ENCODE measurements at places on chromosomes 1 and 21. TPM values are rescaled to one million over a fixed set of nuclear protein-coding genes. Genes with fewer than 3 reads are reported as not detected.

GRCh38 chr1:47186267-47187185 lies 3.3 kb downstream of the PDZK1IP1 start:
- H3K27ac ChIP-seq = no peak overlapping the region
- DNase-seq = peak; percentile 9

DNA sequence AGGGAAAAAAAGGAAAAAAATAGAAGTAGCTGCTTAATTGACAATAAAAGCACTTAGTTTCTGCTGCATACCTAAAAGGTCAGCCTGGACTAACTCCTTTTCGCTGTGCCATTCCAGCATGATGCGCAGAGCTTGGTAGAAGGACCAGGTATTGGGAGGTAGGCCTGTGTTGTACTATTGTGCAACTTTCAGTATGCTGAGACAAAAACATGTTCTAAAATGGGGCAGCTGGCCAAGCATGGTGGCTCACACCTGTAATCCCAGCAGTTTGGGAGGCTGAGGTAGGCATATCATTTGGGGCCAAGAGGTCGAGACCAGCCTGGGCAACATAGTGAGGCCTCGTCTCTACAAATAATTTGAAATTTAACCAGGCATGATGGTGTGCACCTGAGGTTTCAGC lies 15.0 kb upstream of the SCCPDH start:
- no peak overlapping the region for H3K27ac ChIP-seq
- no peaks in the 10 kb centered on the region for H3K27me3 ChIP-seq
- no peak for DNase-seq
- H3K4me3 ChIP-seq = no peak overlapping the region
- no peaks in the 10 kb centered on the region for H3K36me3 ChIP-seq

- no peak overlapping the region for H3K4me3 ChIP-seq
- no peaks in the 10 kb centered on the region for H3K27me3 ChIP-seq
- no peak for DNase-seq
- no peak overlapping the region for H3K27ac ChIP-seq
Measured at GRCh38 chr1:116489231-116489697, 81.6 kb downstream of the CD58 start.

- H3K27me3 ChIP-seq = no peaks in the 10 kb centered on the region
- no peak overlapping the region for H3K4me3 ChIP-seq
- no peak overlapping the region for H3K27ac ChIP-seq
- no peak for DNase-seq
Measured at GRCh38 chr1:14138135-14138506, 438.1 kb downstream of the PRDM2 start.

- no peaks in the 10 kb centered on the region for H3K27me3 ChIP-seq
- DNase-seq = no peak
- no peaks in the 10 kb centered on the region for H3K4me1 ChIP-seq
Measured at GRCh38 chr1:90074970-90075391, 80.1 kb downstream of the ZNF326 start.

DNA sequence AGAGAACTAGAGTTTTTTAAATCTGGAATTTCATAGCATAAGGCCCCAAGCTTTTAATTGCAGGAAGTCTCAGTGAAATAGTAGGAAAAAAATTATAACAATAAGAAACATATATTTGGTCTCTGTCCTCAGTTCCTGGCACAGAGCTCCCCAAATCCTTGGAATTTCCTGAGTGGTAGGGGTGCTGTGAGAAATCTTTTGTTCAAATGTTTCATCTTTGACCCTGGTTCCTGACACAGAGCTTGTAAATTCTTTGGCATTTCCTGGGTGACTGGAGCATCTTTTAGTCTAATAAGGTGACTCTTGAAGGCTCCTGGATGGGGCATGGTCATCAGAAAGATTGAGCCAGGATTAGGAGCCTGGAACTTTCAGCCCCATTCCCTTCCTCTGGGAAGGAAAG lies 225.7 kb upstream of the AJAP1 start:
- H3K36me3 ChIP-seq = no peaks in the 10 kb centered on the region
- no peaks in the 10 kb centered on the region for H3K27me3 ChIP-seq
- H3K4me3 ChIP-seq = no peak overlapping the region
- DNase-seq = no peak

The OR10K1 gene
- not detected for total RNA-seq

The HJV gene
- total RNA-seq = not detected

Data from natural killer cell (primary cell).